Stimulated activated CD4-positive, alpha-beta T cell treated with anti-CD3 and anti-CD28 coated beads, Interleukin-2, amount 100 ng/mL, for 24 hours (primary cell): ENCODE measurements at places on chromosomes 3 and 15.

DNA sequence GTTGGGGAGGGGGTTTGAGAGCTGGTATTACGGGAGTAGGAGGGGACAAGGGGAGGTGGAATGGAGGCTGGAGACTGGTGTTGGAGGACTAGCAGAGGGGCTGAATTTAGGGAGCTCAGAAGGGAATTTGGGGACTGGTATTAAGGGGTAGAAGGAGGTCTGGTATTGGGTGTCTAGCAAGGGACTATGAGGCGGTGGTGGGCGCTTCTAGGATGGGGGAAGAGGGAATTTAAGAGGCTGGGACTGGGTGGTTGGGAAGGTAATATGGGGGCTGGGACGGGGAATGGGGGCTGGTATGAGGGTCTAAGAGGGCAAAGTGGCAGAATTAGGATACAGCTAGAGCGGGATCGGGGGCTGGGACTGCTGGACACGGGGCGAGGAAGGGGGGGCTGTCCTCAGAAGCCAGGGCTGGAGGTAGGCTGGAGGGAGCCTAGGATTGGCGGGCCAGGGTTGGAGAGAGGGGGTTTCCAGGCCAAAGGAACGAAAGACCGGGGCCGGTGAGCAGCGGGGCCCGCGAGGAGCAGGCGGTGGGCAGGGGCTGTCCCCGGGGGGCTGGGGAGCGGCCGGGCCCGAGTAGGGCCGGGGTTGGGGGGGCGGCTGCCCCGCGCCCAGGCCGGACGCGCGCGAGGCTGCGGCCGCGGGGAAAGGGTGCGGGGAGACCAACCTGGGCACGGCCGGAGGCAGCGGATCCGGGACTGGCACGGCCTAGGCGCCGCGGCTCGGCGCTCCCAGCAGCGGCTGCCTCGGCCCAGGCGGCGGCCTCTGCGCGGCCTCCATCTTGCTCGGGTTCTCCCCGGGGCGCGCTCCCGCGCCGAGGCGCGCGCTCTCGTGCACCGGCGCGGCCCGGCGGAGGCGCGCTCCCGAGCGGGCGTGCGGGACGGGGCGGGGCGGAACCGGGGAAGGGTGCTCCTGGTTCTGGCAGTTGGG, at the start of gene LHFPL4:
LHFPL4 (minus strand) TSS at position 802 of the 927 bp plus-strand sequence. CDS start 1,143 bp downstream, outside the sequence.
- DNase-seq = no peak

DNA sequence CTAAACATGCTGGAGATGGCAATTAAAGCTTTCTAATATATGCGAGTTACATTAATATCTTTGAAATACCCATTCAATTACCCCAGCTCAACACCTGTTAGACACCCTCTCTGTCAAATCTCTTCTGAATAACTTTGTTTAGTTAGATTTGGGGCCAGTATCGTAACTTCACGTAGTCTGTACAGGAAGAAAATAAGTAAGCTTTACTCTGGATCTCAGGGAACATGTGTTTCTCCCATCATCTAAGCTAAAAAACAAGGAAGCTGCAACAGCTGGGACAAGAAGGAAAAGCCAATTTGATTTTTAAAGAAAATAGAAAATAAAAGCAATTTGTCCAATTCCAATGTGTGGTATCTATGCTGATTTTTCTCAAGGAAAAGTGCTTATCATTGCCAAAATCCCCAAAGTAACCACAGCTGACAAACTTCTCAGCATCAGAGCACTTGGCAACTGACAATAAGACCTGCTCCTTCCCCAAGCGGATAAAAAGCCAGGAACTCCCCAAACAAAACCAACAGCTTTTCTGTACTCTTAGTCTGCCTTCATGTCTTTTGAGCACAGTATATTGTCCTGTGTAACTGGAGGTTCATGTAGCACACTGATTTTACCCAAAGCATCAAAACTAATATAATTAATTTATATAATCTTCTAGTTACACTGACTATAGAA, 279.1 kb downstream of the ZBTB20 start:
- DNase-seq = no peak

DNA sequence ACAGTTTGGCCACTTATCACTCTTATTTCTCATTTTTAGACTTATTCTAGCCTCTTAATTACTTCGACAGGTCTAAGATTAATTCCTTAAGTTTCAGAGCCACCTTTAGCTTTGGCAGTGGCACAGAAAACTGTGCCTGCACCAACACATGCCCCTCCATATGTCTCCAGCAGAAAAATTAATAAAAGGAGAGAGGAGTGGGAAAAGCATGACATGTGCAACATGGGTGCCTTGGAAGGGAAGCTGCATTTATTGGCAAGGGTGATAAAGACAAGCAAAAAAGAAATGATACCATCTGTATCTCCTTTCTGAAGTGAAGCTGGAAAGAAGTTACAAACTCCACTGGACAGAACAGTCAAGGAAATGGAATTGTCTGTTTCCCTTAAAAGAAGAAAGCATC, 121.7 kb upstream of the CFAP20DC start:
- DNase-seq = no peak

- no peak for DNase-seq
Observed at GRCh38 chr15:23629234-23629805, 18.3 kb downstream of the MAGEL2 start.

- DNase-seq = no peak
Observed at GRCh38 chr3:140051019-140051957, 116.3 kb downstream of the CLSTN2 start.

GRCh38 chr15:25504307-25504706, 65.5 kb upstream of the UBE3A start:
- DNase-seq = no peak

DNA sequence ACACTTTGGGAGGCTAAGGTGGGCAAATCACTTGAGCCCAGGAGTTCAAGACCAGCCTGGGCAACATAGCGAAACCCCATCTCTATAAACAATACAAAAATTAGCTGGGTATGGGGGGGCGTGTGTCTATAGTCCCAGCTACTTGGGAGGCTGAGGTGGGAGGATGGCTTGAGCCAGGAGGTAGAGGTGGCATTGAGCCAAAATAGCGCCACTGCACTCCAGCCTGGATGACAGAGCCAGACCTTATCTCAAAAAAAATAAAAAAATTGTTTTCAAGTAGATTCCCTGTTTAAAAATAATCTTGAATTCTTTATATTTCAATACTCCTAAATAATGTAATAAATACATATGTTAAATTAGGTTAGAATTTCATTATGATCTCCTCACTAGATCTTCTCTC, 9.8 kb downstream of the HMCES start:
- DNase-seq = no peak

DNA sequence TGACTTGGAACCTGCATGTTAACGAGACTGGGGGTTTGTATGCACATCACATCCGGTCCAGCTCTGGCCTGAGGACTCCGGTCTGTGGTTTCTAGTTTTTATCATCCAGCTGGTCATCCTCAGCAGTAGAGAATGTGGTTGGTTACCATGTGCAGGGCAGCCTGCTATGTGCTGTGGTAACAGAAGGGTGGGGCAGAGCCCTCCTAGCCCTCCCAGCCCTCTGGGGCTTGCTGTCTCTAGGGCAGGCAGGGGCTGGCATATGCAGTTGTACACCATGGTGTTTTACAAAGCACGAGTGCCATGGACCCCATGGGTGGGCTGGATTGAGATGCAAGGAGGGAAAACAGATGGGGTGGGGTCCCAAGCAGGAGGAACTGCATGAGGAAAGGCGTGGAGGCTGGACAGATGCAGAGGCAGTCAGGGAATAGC, 70.2 kb downstream of the APBA2 start:
- no peak for DNase-seq

DNA sequence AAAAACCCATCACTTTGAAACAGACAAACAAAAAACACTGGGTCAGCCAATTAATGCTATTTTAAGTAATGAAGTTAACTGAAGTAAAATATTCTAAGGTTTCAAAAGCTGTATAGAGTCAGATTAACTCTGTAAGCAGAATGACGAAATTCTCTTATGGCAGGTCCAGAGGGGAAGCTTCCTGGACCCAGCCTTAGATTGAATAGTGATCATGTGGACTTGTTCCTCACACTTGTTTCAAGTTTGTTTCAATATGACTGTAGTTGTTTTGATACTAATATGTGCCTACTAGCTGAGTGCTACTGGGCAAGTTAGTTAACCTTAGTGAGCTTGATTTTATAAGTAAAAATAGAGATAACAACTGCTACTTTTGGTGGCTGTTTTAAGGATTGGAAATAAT, 32.6 kb downstream of the PLS1 start:
- no peak for DNase-seq

DNA sequence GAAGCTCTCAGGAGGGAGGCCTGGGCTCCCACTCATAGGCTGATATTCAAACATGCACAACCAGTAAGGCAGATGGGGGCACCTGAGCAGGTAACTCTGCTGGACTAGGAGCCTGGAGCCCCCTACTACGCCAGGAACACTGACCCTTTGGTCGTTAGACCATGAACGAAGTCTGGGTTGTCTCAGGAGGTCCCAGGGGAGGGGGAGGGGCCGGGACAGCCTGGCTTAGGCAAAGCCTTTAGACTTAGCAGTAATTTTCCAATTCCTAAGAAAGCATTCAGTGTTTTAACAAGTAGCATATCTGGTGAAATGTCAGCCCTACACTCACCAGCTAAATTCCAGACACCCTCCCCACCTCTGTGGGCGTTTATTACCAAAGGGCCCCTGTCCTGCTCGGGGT, 67.4 kb upstream of the ST8SIA2 start:
- DNase-seq = no peak

DNA sequence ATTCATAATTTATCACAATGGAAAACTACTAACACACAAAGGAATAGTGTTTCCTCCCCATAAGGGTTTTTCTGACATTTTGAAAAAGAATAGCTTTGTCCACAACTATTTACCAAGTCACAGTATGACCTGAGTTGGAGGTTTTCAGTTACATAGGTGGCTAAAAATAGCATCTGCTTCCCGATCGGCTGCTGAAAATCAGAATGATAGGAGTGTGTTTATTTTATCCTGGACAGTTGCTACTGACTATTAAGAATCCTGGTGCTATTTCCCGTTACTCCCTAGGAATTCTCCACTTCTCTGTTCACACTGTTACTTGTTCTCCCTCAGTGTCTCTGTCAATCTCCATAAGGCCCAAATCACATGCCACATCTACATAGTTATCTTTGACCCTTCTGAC, 353.9 kb upstream of the RARB start:
- no peak for DNase-seq

- DNase-seq = no peak
Observed at GRCh38 chr3:180183346-180183745, 146.6 kb upstream of the PEX5L start.

- DNase-seq = no peak
Observed at GRCh38 chr15:96424674-96425073, 94.2 kb downstream of the NR2F2 start.

DNA sequence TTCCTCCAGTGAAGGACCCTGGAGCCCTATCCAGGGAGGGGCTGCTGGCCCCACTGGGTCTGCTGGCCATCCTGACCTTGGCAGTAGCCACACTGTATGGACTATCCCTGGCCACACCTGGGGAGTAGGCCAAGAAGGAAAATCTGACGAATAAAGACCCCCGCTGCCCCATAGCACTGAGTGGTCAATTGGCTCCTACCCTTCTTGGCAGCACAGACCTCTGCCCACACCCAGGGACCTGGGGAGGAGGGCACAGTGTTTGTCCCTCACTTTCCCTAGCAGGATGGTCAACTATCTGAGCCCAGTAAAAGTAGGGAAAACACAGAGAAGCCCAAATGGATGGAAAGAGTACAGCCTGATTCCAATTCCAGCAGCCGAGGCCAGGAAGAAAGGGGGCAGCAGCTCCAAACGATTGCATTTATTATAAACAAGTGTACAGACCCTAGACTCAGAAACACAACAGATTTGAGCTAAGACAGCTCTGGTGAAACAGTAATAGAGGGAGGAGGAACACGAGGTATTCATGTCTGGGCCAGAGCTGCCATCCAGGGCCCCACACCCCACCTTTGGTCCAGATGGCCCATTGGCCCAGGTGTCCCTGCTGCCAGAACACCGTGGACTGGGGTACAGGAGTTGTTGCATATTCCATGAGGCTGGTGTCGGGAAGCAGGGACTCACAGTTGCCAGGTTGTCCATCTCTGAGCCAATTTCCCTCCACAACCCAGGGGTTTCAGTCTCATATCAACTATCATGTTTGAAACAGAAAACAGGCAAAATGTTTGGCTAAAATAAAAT, 21.1 kb downstream of the ATRIP start:
- DNase-seq = no peak

DNA sequence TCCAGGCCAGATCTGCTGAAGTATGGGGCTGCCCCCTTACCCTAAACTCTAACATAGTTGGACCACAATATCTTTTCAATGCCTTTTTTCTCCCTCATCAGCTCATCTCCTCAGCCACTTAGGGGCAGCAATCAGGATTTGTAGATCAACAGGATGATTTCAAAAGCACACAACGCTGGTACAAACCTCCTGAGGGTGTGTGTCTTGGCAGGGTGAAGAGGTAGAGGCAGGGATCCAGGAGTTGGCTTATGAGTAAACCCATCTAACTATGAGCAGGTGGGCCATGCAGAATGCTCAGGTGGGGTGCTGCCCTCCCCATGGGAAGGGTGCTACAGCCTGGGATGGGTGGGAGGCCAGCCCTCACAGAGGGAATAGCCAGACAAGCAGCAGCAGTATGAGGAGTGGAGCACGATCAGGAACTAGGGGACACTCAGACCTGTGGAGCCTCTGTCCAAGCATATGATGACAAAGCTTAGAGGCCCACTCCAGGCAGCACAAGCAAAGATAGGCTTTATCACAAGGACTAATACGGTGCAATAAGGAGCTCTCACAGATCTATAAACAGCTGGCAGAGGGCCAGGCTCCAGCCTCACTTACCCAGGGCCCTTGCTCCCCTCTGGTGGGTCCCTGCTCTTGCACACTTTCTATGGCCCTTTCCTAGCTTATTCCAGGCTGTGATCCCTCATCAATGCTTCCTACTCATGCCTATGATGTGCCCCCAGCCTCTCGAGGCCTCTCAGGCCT, 32.2 kb downstream of the IL20RB start:
- DNase-seq = no peak

DNA sequence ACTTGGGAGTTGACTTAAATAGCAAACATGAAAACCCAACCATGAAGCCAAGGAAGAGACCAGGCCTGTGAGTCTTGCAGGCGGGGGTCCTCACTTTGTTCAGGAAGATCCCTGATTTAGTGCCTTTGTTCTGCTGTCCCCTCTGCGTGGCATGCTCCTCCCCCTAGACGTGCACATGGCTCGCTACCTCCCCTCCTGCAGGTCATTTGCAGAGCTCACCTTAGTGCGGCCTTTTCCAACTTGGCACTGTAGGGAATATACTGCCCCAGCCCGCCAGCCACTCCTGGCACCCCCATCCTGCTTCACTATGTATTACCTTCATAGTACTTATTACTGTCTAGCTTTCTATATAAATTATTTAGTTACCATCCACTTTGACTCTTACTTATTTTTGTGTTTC, 18.3 kb downstream of the GXYLT2 start:
- DNase-seq = no peak

GRCh38 chr15:26394801-26395200, 378.1 kb downstream of the GABRB3 start:
- no peak for DNase-seq
